ENCODE measurements at places on chromosomes 2 and 18. TPM values are rescaled to one million over a fixed set of nuclear protein-coding genes. Genes with fewer than 3 reads are reported as not detected.

DNA sequence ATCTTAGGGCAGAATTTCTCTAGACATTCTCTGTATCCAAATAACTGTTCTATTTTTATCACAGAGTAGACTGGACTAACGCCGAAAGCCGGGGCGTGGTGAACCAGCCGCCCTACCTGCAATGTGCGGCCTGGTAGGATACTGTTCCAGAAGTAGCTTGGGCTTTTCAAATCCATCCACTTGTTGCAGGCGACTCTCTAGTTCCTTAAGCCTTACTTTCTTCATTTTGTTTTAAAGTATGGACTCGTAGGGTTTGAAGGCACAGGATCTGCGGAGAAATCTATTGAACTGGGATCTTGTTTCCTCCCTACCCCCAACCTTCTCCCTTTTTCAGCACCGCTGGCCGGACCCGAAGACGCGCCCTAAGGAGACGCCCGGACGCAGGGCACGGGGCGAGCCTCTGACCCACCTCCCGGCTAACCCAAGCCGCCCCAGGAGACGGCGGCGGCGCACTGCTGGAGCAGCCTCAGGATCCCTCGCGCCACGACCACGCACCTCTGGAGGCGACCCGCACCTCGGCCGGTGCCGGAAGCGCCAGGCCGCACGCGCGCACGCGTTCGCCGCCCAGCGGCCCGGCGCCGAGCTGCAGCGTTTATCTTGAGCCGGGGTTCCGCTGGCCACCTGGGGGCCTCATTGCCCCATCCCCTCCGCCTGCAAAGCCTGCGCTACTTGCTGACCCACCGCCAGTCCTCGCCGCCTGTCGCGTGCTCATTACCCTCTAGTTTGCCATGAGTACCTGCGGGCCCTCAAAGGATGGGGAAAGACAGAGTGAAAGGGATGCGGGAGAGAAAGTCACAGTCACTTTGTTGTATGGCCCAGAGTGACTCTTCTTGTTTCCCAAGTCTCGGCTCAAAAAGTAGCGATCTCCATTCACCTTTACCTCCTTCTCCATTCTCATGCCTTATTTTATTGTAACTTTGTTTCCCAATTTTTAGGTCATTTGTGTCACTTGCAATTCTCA, at the start of gene METTL5:
TSS of gene METTL5 (minus strand) at position 533 of the 961 bp plus-strand sequence. CDS start at position 225, 308 bp downstream.
- peaks cover 9% of the 10 kb centered on the region for H3K27me3 ChIP-seq
- peak within 1 kb of the TSS; percentile 91 for H3K4me3 ChIP-seq
- H3K27ac ChIP-seq: peak within 1 kb of the TSS; percentile 19
- H3K4me1 ChIP-seq: peaks cover 13% of the 10 kb centered on the region

The PDCD1 gene
- not detected for total RNA-seq

The SERPINB12 gene
- total RNA-seq: not detected

GRCh38 chr2:138648606-138649005, 131.6 kb downstream of the NXPH2 start:
- no peaks in the 10 kb centered on the region for H3K36me3 ChIP-seq
- no peaks in the 10 kb centered on the region for H3K27me3 ChIP-seq
- H3K27ac ChIP-seq: no peak overlapping the region
- DNase-seq: no peak
- no peaks in the 10 kb centered on the region for H3K4me1 ChIP-seq
- H3K4me3 ChIP-seq: no peak overlapping the region

The GALNT14 gene
- 14.4 TPM for total RNA-seq

The CYBRD1 gene
- 0.54 TPM for total RNA-seq

GRCh38 chr2:224004105-224004695, 34.9 kb downstream of the SERPINE2 start:
- H3K4me3 ChIP-seq: no peak overlapping the region
- no peak for DNase-seq
- H3K27me3 ChIP-seq: no peaks in the 10 kb centered on the region
- no peaks in the 10 kb centered on the region for H3K36me3 ChIP-seq

DNA sequence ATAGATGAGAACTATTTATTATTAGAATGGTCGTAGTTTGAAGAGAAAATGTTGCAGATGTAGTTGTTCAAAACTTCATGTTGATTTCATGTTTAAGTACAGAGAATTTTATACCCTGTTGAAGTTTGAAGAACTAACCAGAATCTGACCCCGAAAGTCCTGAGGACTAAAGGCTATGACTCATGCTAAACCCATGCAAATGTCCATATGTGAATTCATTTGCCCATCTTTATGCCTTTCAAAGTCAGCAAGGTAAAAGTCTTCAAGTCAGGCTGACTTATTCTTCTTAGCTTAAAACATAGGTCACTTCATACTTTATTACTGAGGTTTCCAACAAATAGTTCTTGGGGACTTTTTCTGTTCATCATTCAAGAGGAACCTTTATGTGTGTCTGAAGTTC, 185.5 kb downstream of the CCDC85A start:
- peaks cover 3% of the 10 kb centered on the region for H3K27me3 ChIP-seq
- no peak overlapping the region for H3K27ac ChIP-seq
- DNase-seq: no peak
- H3K4me3 ChIP-seq: no peak overlapping the region

DNA sequence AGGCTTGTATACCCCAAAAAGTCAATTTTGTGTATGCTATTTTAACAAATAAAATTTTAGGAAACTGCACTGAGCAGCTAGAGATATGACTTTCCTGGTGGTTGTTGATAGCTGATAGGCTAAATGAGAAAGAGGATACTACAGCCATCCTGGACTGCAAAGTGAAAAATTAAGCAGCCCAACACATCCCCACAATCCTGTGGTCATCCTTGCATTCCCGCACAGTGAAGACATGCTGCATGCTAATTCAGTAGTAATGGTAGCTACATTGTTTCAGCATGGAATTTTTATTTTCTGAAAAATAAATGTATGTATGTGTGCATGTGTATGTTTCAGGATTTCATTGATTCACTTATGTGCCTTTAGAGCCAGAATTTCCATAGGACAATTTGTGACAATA, 124.2 kb upstream of the CCDC68 start:
- no peaks in the 10 kb centered on the region for H3K36me3 ChIP-seq
- H3K4me3 ChIP-seq: no peak overlapping the region
- DNase-seq: no peak
- peaks cover 4% of the 10 kb centered on the region for H3K4me1 ChIP-seq
- H3K27me3 ChIP-seq: peaks cover 2% of the 10 kb centered on the region
- H3K27ac ChIP-seq: no peak overlapping the region

GRCh38 chr2:233654501-233654900, 17.2 kb upstream of the UGT1A9 start:
- H3K36me3 ChIP-seq: no peaks in the 10 kb centered on the region
- no peaks in the 10 kb centered on the region for H3K4me1 ChIP-seq
- no peak for DNase-seq
- no peaks in the 10 kb centered on the region for H3K27me3 ChIP-seq

- no peak overlapping the region for H3K4me3 ChIP-seq
- peaks cover 2% of the 10 kb centered on the region for H3K27me3 ChIP-seq
- H3K36me3 ChIP-seq: no peaks in the 10 kb centered on the region
- no peaks in the 10 kb centered on the region for H3K4me1 ChIP-seq
- H3K27ac ChIP-seq: no peak overlapping the region
Measured at GRCh38 chr18:21858544-21858943, 118.0 kb downstream of the MIB1 start.

DNA sequence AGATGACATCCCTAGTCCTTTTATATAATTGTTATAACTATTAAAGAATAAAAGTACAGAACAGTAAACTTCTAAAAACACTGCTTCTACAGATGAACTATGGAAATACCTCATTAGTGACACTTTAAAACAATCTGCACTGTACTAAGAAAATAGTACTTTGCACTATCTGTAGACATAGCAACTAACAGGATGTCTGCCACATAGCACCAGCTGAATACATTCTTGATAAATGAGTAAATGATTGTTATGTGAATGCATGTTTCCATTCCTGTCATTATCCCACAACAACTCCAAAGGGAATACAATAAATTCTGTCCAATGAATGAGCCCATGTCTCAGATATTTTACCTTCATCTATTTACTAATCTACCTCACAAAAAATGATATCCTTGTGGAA, 115.3 kb upstream of the SLC35G4 start:
- DNase-seq: no peak
- H3K27ac ChIP-seq: no peak overlapping the region
- H3K4me1 ChIP-seq: peaks cover 7% of the 10 kb centered on the region
- H3K4me3 ChIP-seq: no peak overlapping the region
- no peaks in the 10 kb centered on the region for H3K36me3 ChIP-seq

DNA sequence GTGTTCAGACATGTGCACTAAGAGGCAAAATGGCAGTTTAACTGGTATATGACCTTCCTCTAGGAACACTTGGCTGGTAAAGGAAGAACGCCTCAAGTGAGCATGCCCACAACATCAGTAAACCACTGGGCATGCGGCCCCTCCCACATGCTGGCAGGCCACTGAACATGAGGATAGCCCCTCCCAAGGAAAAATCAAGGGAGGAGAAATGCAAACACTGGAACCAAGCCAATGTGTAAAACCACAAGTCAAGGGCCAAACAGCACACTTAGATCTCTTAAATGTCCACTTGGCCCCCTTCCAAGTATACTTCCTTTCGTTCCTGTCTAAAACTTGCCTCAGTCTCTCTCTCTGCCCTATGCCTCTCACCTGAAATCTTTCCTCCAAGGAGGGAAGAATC, 980.8 kb downstream of the TSN start:
- no peak for DNase-seq
- H3K4me1 ChIP-seq: no peaks in the 10 kb centered on the region
- no peaks in the 10 kb centered on the region for H3K36me3 ChIP-seq
- H3K27ac ChIP-seq: no peak overlapping the region
- no peak overlapping the region for H3K4me3 ChIP-seq
- H3K27me3 ChIP-seq: no peaks in the 10 kb centered on the region

- no peaks in the 10 kb centered on the region for H3K36me3 ChIP-seq
- H3K4me3 ChIP-seq: no peak overlapping the region
- DNase-seq: no peak
Measured at GRCh38 chr2:237319086-237319820, 94.7 kb downstream of the COL6A3 start.

The CBLN2 gene
- total RNA-seq: 0.17 TPM

GRCh38 chr2:5691221-5691984, 781 bp upstream of the SOX11 start:
- peak; percentile 91 for DNase-seq
- peaks cover 38% of the 10 kb centered on the region for H3K27me3 ChIP-seq
- H3K4me1 ChIP-seq: peaks cover 13% of the 10 kb centered on the region
- H3K4me3 ChIP-seq: peak overlapping the region; percentile 94
- H3K27ac ChIP-seq: peak overlapping the region; percentile 99

DNA sequence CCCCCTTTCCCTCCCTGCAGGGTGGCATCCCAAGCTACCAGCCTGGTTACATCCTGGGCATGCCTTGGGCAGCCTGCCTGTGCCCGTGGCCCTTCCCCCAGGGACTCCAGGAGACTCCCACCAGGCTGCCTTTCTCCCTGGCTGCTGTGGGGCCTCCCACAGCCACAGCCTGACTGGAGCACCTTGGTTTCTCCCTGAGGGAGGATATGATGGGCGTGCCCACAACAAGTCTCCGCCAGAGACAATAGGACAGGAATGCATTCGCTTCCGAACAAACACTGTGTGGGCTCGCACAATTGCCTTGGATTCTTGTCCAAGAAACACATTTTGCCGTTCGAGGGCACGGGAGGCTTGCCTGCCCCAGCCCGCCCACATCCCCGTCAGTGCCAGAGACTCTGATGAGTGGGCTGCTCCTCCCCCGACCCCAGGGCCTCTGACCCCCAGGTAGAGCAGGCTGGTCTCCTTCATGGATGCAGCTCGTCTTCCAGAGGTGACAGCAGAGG, 102.1 kb downstream of the SMAD7 start:
- H3K36me3 ChIP-seq: peaks cover 23% of the 10 kb centered on the region
- H3K4me3 ChIP-seq: no peak overlapping the region
- no peak overlapping the region for H3K27ac ChIP-seq
- H3K27me3 ChIP-seq: peaks cover 8% of the 10 kb centered on the region
- H3K4me1 ChIP-seq: peaks cover 22% of the 10 kb centered on the region
- DNase-seq: no peak

The SCYGR4 gene
- total RNA-seq: not detected

GRCh38 chr2:60883896-60884295, 2.5 kb downstream of the REL start:
- no peaks in the 10 kb centered on the region for H3K27me3 ChIP-seq
- no peak overlapping the region for H3K27ac ChIP-seq
- H3K4me3 ChIP-seq: no peak overlapping the region
- no peak for DNase-seq
- H3K36me3 ChIP-seq: no peaks in the 10 kb centered on the region

GRCh38 chr2:222652491-222653255, 3.2 kb downstream of the FARSB start:
- DNase-seq: no peak
- H3K27ac ChIP-seq: no peak overlapping the region
- no peak overlapping the region for H3K4me3 ChIP-seq
- H3K36me3 ChIP-seq: no peaks in the 10 kb centered on the region
- peaks cover 6% of the 10 kb centered on the region for H3K27me3 ChIP-seq

DNA sequence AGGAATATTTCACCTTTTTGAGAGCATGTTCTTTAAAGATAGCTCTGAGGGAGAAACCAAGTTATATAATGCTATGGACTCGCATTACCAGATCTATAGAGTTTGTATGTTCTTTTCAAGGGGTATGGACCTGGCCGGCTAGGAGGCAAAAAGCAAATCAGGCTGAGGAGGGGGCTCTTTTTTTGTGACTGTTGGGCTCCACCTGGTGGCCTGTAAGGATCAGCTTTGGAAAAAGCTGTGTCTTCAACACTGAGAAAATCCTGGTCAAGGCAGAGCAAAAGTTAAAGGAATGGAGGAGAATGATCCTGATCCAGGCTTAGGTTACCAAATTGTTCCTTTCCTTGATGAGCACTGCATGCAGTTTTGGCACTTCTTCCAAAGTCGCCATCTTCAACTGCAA, 180.5 kb downstream of the DIS3L2 start:
- H3K4me3 ChIP-seq: no peak overlapping the region
- H3K36me3 ChIP-seq: no peaks in the 10 kb centered on the region
- DNase-seq: peak; percentile 38
- no peaks in the 10 kb centered on the region for H3K4me1 ChIP-seq

The TWIST2 gene
- not detected for total RNA-seq

DNA sequence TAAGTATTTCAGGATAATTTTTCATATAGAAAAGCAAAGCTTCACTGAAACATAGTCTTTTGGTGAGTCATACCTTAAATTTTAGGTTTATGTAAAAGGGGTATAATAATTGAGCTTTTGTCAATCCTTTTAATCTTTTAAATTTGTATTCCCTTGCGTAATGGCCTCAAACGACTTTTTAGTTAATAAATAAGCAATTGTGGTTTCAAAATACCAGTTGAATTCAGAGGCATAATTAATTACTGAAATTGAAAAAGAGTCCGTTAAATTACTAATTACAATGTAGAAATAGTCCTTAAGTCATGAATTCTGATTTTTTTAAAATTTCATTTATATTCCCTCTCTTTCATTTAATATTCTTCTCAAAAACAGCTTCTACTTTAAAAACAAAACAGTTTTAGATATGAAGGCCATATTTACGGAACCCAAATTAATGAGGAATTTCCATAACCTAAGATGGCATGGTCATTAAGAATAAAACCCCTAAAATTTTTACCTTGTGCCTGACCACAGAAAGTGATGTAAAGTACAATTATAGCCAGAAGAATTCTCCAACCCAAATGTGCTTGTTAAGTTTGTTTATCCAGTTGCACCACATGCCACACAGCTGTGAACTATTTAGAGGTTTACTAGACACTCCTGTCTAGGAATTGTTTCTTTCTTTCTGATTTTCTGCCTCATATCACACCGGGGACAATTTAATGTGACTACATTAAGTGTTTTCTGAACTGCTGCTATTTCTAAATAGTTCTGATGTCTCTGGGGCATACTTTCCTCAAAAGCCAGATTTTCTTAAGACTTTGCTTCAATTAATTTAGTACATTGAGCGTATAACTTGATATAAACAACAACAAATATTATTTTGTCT, 60.7 kb upstream of the ITGA4 start:
- no peak overlapping the region for H3K4me3 ChIP-seq
- no peaks in the 10 kb centered on the region for H3K27me3 ChIP-seq
- H3K27ac ChIP-seq: no peak overlapping the region
- H3K36me3 ChIP-seq: no peaks in the 10 kb centered on the region

Data from glutamatergic neuron (in vitro differentiated cells).